ENCODE measurements at places on chromosomes 7 and 10.
A peak's percentile ranks its signal among the peaks of the same experiment; 100 is the strongest.

DNA sequence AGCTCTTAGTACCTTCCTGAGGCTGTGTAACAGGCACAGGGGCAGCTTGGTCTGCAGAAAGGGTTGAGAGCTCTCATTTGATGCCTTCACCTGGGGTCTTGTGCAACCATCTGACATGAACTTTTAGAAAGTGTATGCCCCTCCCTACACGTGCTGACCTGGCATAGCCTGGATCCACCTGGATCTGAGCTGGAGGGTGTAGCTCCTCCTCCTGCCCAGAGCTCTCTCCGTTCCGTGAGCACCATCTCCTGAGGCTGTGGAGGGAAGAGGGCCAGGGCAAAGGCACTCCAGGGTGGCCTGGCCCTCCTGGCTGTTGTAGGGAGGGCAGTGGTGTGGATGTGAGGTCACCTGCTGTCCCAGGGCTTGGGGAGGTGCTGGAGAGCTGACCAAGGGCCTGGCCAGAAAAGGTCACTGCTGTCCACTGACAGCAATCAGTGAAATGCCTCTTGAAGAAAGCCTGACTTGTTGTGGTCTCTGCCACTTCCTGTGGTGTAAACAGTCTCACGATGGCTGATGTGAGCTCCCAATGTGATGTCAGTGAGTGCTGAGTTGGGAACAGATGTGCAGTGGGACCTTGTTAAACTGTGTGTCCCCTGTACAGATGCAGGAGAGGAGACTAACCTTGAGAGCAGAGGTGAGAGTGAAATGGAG lies 23.0 kb downstream of the AMZ1 start:
- peak; percentile 32 for DNase-seq

GRCh38 chr10:62666275-62666674 lies 138.2 kb upstream of the ADO start:
- no peak for DNase-seq

- DNase-seq: no peak
Observed at GRCh38 chr10:121099181-121099580, 248.0 kb downstream of the WDR11 start.

GRCh38 chr7:122552769-122553168 lies 146.1 kb downstream of the RNF133 start:
- no peak for DNase-seq

- DNase-seq: peak; percentile 41
Observed at GRCh38 chr10:13660551-13660920, 73.8 kb downstream of the PRPF18 start.
